Lower leg skin (tissue), 4 donors: ENCODE measurements at places on chromosomes 13 and 19.
A peak's percentile ranks its signal among the peaks of the same experiment; 100 is the strongest.

DNA sequence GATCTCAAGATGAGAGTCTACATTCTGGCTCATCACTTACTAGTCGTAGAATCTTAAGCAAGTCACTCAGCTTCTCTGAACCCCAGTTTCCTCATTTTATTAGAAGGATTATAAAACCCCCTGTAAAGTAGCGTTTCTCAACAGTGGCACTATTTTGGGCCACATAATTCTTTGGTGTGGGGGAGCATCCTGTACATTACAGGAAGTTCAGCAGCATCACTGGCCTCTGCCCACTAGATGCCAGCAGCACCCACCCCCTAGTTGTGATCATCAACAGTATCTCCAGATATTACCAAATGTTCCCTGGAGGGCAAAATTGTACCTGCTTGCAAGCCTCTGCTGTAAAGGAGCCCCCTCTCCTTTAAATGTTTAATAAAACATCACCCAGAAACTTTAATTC is 22.6 kb downstream of the STARD13 start:
- no peak for DNase-seq

DNA sequence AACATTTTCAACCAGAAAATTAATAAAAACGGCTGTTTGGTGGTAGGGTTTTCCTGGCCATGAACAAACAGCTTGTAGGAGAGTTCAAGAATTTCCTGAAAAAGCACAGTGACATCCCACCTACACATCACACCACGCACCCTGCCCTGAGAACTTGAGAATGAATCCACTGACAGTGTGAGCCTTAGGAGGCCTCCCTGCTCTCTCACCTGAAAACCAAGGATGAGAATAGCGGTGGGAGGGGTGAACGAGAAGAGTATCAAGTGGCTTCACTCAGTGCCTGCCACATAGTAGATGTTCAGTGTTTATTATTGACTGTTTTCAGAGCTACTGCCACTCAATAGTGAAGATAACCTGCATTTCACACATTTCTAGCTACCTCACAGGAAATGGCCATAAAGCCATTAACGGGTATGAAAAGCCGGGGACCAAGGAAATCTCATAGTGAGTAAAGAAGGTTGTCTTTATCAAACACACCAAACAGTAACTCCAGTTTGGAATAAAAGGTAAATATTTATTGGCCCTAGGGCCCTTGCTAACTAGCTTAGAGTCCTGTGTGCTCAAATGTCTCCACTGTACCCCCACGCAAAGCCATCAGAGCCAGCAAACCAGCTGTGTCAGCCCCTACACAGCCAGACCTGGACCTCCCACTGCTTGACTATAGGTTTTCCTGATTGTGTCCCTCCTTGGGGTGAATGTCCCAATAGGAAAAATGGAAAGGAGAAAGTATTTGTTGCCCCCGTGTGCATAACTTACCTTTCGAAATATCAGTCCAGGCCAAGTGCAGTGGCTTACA is 40.6 kb downstream of the TPT1 start:
- peak; percentile 37 for DNase-seq

GRCh38 chr13:75860935-75861334 is 224.8 kb downstream of the LMO7 start:
- no peak for DNase-seq

GRCh38 chr13:20126541-20127261 is 34.2 kb downstream of the GJA3 start:
- DNase-seq = peak; percentile 40

GRCh38 chr19:2186071-2186846 is 22.5 kb downstream of the DOT1L start:
- peak; percentile 86 for DNase-seq

DNA sequence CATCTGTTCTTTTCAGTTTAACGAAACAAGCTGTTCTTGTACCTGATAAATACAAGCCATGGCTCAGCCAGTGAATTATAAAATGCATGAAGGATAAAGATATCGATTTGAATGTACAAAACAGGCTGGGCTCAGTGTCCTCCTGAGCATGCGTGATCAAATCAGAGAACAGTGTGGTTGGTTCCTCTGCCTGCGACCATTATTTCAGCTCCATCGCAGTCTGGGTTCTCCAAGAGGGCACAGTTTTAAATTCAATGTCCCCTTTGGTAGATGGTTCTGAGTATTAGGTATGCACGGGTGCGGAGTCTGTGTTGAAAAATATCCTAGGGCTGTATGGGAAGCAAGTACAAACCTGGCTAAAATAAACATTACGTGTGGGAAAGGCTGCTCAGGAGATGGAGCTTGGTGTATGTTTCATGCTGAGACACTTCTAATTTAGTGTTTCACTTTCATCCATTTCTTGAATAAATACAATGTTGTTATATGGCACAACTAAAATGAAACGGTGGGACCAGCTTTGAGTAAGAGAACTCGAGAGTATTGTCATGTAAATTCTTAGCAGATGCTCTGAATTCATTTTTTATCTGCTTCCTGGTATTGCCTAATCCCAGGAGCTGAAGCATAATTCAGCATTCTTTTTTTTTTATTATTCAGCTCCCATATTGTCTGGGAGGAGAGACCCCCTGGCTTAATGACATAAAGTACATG is 458.7 kb downstream of the MYO16 start:
- DNase-seq = no peak

GRCh38 chr13:74026753-74027152 is 107.5 kb downstream of the KLF12 start:
- no peak for DNase-seq

DNA sequence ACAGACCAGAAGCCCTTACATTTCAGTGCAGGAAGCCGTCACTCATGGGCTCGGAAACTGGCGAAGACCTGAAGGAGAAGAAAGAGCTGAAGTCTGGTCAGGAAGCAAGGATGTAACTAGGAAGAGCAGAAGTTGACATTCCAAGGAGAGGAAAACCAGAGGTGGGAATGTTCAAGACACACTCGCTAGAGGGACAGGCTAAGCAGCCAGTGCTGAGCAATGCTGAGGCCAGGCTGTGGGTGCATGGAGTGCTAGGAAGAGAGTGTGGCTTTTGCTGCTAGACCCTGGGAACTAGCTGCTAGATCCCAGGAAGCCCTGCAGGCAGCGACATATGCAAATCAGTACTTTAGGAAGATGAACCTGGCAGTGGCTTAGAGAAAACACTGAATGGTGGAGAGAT is 12.1 kb upstream of the URAD start:
- DNase-seq = no peak

- peak; percentile 6 for DNase-seq
Measured at GRCh38 chr13:113559061-113559460, 25.5 kb upstream of the TFDP1 start.

- no peak for DNase-seq
Measured at GRCh38 chr19:14915116-14915515, 26.2 kb upstream of the OR7C2 start.

GRCh38 chr19:47176627-47177090 is 46.0 kb downstream of the SAE1 start:
- DNase-seq = no peak

DNA sequence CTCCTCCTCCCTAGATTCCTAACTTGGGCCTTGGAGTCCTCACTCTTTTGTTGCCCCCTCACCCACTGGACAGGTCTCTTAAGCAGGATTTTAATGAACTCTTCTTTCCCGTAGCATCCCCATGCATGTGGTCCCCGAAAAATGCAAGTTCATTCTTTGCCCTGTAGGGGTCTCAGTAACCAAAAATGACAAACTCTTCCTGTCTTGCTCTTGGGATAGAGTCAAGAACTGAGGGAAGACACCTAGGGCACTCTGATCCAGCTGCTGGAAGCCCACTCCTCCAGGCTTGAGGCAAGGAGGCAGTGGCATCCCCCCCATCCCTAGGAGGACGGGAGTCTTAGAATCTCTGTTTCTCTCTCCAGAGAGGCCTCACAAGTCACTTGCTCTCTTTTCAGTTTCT is 987.0 kb downstream of the DIAPH3 start:
- DNase-seq = no peak

DNA sequence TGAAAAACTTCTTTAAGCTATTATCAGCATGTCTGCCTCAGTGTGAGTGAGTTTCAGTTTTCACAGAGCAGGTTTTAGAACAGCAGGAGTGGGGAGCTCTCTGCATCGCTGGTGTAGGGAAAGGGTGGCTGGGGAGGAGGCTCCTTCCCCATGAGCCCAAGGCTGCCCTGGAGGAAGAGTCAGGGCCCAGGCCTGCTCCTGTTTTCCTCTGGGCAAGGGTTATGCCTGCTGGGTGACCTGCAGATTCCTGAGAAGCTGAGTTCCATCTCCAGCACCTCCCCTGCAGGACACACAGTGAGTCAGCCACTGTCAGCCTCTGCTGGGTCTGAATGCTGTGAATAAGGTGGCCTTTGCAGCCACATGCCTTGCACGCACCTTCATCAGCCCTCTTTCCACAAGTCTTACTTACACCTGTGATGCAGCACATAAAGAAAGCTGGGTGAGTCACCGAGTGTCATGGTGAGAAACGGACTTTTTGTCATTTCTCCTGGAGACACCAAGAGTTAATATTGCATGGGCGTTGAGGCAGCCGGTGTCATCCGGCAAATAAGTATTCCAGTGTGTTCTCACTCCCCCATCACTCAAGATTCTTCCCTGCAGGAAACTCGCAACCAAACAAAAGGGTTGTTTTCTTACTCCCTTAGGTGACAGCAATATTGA is 186.4 kb upstream of the KL start:
- no peak for DNase-seq

DNA sequence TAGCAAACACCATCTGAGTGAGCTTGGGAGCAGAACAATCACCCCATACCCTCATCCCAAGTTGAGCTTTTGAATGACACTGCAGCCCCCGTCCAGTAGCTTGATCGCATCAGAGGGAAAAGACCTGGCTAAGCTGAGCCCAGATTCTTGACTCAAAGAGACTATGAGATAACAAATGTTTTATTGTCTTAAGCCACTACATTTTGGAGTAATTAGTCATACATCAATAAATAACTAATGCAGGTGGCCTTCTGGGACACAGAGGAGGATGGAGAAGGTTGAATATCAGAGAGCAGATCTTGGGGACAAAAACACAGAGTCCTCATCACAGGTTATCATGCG is 24.6 kb upstream of the IGSF23 start:
- DNase-seq = no peak

DNA sequence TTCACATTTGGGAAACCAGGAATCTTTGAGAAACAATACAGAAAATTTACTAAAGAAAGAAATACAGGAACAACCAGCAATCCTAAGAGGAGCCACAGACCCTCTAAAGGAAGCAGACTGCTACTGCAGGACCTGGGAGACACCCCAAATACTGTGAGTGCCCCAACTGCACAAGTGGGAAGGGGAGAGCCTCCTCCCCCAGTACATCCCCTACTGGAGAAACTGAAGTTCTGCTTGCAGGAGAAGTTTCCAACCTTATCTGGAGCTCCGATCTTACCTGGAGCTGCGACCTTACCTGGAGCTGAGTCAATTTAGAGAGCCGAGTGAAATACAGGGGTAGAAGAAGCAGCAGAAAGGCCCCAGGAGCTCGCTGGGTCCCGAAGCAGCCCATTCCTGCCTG is 236.4 kb upstream of the SPRY2 start:
- DNase-seq = no peak

DNA sequence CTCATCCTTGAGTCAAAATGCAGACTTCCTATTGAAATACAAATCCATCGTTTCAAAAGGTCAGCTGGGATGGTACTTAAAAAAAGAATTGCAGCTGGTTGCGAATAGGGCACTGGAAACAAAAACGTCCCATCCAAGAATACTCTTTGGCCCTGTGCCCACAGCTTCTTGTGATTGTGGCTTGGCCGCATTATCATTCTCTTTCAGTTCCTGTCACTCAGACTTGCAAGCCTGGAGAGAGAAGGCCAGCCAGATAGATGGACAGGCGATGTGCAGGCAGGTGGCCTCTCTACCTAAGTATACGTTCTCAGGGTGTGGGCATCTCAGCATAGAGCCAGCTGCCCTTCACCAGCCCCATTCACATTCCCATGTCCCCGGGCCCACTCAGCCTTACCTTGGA is 208.5 kb upstream of the ZNF536 start:
- no peak for DNase-seq

- no peak for DNase-seq
Measured at GRCh38 chr13:52001120-52001731, 10.0 kb downstream of the ATP7B start.

- DNase-seq = peak; percentile 37
Measured at GRCh38 chr19:29323021-29323430, 110.1 kb upstream of the UQCRFS1 start.

DNA sequence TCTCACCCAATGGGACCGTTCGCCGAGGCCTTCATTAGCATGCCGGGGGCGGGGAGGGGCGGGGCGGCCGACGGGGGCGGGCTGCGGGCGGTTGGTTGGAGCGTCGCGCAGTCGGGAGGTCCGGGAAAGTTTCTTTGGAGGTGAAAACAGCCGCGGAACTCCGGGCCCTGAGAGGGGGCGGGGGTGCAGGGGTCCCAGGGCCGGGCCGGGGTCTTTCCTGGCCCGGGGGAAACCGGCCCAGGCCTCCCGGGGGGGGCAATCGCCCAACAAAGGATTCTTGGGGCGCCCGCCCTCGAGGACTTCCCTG is at the start of gene HMG20B:
HMG20B (plus strand) TSS at position 90 of the 307 bp plus-strand sequence. CDS start 366 bp downstream, outside the sequence.
- DNase-seq = no peak

GRCh38 chr19:41993612-41994483 is at the start of gene ATP1A3:
Gene ATP1A3, minus strand, starts transcription at chr19:41994230. Its CDS starts 154 bp downstream, at chr19:41994076.
- no peak for DNase-seq

GRCh38 chr19:18233224-18233825 is 7.1 kb upstream of the PDE4C start:
- no peak for DNase-seq

DNA sequence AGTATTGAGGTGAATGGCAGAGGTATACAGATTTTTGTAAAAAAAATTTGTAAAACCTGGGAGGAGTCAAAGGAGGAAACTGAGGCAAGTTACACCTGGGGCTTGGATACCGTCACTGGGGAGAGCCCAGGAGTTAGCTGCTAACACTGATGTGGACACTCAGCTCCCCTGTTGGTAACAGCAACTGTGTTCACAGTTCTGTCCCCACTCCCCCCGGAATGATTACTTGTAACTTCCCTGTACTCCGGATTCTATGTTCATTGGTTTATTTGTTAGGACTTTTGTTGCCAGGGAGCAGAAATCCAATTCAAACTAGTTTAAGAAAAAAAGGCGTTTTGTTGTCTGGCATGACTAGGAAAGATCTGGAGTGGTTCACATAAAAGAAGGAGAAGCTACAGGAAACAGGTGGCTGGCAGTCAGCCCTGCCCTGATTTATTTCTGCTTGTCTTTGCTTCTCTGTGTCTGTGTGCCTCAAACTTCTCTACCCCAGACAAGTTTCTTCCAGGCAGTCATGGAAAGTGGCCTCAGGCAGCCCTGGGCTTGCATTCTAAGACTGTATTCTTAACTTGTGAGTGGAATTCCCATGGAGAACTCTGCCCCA is 2.3 kb upstream of the GPR12 start:
- no peak for DNase-seq

GRCh38 chr19:46784262-46785053 is 3.9 kb downstream of the SLC1A5 start:
- peak; percentile 71 for DNase-seq
